ENCODE measurements at places on chromosomes 4 and X.

DNA sequence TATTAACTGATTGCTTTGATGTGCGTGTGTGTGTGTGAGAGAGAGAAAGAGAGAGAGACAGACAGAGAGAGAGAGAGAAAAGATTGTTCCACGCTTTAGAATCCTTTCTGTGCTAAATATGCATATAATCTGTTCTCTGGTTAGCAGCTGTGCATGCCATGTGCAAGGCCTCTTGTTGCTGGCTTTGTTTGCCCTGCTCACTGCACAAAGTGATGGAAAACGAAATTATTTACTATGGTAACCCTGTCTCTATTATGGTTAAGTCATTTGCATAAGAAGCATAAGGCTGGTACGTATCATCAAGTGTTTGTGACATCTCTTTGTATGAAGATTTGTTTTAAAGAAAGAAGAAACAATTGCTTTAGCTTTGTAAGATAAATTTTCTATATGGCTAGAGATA lies 190.2 kb upstream of the POF1B start:
- no peak for DNase-seq

DNA sequence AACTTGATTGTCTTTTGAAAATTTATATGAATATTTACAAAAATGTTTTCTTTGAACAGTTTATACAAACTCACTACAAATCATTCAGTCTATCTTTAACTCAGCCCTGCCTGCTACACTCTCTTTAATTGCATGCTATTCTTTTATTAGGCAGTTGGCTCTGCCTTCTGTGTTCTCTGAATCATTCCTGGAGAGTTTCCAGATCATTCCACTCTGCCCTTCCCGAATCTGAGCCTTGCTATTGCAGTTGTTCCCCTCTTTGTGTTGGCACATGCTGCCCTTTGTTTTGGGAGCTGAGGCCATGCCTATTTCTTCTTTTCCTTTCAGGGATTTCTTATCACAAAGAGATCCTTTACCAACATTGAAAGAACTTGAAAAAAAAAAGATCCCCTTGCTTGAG lies 8.7 kb upstream of the TECRL start:
- no peak for DNase-seq

- DNase-seq = no peak
These were observed 92.1 kb downstream of the KDR start for GRCh38 chr4:55033296-55033695.

GRCh38 chr4:151656058-151656457 lies 104.7 kb downstream of the GATB start:
- no peak for DNase-seq

- DNase-seq = no peak
These were observed 595.8 kb downstream of the NLGN4X start for GRCh38 chrX:5632887-5633286.

DNA sequence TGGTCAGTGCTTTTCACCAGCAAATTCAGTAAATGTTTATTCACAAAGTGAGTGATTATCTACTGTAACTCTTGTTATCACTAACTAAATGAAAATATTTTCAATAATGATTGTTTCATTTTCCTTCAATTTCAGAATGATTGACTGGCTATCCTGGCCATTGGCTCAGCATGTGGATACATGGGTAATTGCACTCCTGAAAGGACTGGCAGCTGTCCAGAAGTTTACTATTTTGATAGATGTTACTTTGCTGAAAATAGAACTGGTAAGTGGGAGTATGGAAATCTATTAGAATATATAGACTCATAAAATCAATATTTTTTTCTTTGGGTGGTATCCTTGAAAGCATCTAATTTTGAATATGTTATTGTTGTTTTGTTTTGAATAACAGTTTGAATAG lies 10.9 kb downstream of the USP38 start:
- DNase-seq = no peak

- no peak for DNase-seq
These were observed 5.9 kb downstream of the EMCN start for GRCh38 chr4:100511896-100512295.

DNA sequence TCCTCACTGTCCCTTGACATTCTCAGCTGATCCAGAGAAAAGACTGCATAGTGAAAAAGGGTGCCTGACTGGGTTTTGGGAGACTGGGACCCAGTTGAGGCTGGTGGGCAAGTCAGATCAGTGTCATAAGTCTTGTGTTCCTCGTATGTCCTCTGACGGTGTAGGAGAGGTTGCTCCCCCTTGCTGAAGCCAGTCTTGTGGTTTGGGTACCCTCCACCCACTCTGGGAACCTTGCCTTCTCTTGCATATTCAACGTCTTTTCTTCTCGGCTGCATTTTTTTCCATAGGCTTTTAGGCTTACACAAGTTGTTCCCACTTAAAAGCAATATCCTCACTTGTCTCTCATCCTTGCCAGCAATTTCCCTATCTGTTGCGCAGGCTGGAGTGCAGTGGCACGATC lies 211.9 kb downstream of the PTTG2 start:
- no peak for DNase-seq

- DNase-seq = no peak
These were observed 2.8 kb upstream of the PRR27 start for GRCh38 chr4:70151271-70151670.

DNA sequence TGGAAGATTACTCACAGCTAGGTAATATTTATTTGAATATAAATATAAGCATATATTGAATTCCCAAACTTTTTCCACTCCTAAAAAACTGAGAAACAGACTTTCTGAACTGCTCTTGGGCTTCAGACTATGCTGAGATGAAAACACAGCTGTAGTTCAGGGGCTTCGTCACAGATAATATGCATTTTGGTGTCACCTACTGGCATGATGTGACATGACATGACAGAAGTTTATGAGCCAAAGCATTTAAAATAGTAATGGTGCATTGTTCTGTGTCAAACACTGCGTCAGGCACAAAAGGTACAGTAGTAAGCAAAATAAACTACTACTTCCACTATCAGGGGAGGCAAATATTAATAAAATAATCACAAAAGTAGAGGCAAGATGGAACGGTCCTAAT lies 171.3 kb downstream of the BTC start:
- DNase-seq = no peak

DNA sequence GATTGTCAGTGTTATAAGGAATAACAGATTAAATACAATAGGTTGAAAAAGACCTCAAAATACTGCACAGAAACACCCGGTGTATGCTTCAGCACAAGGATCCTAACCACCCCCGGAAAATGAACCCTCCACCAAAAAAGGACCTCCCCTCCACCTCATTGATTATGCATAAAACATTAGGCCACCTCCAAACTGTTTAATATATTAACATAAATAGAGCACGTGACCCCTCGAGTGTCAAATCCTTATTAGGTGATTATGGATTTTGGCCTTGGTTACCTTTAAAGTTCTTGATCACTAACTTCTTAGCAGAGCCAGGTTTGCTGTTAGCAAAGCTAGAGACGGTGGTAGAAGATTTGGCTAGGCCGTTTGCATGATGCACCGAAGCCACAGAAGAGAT lies 958 bp downstream of the CUL4B start:
- DNase-seq = no peak

DNA sequence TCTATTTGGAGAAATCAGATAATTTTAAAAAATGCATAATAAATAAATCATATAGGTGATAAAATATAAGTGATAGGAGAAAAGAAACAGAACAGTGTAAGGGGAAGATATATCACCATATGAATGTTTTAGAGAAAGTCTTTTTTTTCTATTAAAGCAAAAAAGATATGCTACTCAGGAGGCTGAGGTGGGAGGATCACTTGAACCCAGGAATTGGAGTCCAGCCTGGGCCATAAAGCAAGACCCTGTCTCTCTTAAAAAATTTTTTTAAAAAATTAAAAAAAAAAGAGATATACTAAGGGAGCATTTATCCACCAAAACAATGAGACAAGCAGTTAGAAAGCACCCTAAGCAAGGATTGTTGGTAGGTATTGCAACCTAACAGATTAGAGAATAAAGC lies 6.1 kb downstream of the TMEM156 start:
- DNase-seq = no peak

DNA sequence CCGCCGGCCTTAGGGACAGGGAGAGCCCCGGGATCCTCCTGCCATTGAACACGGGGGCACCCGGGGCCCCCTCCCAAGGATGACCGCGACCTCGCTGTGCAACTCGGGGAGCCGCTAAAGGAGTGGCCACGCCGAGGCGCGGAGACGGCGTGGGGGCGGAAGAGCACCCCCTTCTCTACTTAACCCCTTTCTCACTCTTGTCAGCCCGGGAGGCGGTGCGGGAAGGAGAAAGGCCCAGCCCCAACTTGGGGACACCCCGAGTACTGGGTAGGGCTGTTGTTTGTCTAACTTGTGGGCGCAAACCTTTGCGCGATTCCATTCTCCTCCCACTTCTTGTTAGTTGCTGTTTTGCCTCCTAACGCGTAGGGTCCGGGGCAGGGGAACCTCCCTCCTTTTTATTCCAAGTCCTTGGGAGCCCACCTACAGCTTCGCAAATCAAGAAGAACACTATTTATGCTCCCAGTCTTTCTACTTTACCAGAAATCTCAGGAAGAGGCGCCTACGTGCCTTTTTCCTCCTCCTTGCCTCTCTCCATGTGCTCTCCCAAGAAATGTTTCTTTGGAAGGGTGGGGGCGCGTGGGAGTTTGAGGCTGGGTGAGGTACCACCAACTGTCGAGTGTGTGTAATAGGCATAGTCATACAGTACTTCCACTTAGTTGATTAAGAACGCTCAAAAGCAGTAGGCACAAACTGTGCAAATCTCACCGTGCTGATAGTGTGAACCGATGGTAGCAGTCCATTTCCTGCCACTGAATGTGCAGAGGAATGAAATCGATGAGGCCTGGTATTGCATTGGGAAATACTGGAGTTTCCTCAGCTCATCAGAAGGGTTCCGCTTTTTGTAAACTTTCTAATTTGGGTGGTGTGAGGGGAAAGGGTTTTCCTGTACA lies 813 bp downstream of the DIAPH2 start:
- peak; percentile 61 for DNase-seq

DNA sequence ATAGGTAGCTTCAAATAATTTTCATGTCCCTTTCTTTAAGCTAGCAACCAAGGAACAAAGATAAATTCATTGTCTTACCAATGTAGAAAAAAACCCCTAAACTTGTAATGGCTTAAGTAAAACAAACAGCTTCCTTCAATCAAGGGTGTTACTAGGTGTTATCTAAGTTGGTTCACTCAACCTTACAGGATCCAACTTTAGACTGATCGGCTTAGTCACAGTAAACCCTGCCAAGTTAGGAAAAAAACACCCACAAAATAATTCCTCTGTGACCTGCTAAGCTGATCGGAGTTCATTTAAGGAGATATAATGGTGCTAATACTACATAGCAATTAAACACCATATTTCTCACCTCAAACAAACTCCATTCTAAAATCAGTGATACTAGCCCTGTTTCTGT lies 10.1 kb downstream of the AIFM1 start:
- DNase-seq = no peak

- no peak for DNase-seq
These were observed 671 bp downstream of the HPF1 start for GRCh38 chr4:169756971-169757574.

DNA sequence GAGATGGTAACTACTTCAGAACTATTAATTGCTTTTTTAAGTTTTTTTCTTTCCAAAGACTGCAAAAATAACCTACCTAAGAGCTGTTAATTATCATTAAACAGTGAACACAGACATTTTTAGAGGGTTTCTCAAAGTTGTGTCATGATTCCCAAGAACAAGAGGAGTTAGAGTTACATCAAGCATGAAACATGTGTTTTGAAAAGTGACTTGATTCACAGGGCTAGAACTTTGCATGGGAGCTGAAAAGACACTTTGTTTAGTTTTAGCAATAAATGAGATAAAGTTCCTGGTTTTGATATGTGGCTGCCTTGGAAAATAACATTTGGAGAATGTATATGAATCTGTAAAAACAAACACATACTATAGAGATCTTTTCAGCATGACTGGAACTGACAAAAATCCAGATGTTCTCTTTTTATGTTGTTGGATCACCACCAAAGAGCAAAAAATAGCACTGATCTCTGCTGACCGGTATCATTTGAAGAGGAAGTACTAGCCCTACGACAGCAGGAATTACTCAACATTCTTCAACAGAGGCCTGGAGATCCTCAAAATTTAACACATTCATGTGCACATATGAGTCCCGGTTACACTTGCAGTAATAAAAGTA lies 173.0 kb upstream of the PCDH18 start:
- DNase-seq = peak; percentile 92

GRCh38 chr4:66972087-66972486 lies 573.2 kb downstream of the CENPC start:
- peak; percentile 10 for DNase-seq

DNA sequence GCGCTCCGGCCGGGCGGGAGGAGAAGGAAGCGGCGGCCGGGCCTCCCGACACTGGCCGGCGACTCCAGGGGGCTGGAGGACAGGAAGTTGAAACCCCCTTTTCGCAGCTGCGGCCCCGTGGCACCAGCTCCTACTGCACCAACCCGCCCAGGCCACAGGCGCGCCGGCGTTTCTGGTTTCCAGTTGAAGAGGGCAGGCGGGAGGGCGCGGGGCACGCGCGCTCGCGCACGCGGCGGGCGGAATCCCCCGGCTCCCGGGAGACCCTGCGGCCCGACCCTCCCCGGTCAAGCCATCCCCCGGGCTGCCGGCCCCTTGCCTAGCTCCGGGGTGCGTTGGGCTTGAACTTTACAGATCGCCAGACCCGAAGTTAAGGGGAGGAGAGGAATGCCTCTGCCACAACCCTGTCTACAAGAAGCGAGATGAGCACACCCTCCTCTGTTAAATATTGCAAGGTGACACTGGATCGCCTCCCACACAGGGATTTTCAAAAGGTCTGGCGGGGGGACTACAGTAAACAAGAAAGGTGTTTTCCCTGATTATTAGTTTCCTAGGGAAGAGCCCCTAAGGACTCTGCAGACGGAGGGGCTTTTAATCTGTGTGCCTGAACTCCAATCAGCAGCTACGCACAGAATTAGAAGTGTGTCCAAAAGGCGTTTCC lies 1.4 kb downstream of the ELOVL6 start:
- no peak for DNase-seq

GRCh38 chrX:133630362-133630761 lies 215.1 kb upstream of the GPC4 start:
- DNase-seq = no peak

DNA sequence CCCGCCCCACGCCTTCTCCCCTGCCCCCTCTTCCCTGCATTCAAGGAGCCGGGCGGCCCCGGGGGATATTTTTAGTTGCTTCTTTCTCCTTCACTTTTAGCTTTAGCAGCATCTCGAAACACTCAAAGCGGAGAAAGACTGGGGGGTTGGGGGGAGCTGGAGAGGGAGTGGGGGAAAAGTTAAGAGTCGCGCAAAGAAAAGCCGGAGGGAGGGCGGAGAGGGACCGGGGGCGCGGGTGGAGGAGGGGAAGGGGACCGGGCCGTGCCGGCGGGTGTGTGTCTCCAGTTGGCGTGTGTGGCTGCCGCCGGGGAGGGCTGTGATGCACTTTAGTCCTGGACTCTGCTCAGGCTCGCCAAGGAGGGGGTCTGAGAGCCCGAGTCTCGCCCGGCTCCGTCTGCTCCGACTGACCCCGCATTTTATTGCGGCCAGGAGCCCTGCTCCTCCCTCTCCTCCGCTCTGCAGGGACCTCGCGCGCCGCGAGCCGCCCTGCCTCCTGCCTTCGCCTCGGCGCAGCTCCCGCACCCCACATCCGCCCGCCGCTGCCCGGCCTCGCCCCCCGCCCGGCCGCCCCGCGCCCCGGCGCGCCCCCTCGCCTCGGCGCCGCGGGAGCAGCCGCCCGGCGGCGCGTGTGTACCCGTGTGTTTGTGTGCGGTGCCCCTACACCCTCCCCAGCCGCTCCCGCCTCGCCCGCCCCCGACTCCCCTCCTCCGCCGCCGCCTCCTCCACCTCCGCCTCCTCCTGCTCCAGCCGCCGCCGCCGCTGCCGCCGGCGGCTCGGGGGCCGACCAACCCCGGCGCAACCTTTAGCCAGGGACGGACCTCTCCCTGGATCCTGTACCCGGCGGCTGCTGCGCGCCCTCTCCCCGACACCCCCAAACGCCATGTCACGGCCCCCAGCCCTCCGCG lies 1.4 kb downstream of the ZNF827 start:
- DNase-seq = peak; percentile 57

All from amniotic epithelial cell (primary cell).